ENCODE measurements at places on chromosomes 2 and 18.

DNA sequence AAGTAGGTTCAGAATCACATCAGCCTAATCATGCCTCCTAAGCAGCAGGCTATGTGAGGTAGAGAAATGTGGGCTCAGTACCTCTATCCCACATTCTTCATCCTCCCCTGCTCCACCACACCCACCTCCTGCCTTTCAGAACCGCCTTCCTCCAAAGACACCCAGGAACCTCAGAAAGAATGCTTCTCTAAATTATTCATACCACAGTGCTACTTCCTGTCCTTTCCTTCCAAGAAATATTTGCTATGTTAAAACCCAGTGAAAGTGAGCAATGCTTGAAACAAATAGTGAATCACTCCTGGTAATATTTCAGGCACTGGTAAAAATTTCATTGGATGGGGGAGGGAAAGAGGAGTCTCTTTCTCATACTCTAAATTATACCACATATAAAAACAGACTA lies 24.0 kb upstream of the CREB1 start:
- DNase-seq: no peak

GRCh38 chr2:226578879-226579278 lies 220.7 kb downstream of the IRS1 start:
- DNase-seq: no peak

GRCh38 chr2:237581751-237582746 lies 8.5 kb downstream of the RAB17 start:
- no peak for DNase-seq

DNA sequence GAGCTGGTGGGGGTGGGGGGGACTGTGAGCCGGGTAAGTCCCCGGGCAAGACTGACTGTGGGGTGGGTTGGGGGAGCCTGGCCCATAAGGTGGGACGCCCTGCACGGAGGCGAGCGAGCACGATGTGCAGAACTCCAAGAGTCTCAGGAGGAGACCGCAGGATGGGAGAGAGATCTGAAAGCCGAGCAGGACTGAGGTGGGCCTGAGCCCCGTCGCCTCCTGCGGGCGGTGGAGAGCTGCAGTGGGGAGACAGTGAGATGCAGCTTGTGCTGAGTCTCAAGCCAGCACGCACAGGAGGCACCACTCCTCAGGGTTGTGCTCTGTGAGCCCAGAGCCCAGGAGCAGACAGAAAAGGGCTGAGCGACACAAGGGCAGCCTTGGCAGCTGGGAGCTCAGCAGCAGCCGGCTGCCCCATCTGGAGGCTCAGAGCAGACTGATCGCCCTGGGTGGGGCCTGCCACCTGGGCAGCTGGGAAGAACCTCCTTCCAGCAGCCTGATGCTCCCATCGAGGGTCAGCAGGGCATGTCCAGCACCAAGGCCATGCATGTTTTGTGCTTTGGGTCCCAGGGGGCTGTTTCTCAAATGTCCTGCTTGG lies 15.9 kb downstream of the ARHGEF4 start:
- no peak for DNase-seq

DNA sequence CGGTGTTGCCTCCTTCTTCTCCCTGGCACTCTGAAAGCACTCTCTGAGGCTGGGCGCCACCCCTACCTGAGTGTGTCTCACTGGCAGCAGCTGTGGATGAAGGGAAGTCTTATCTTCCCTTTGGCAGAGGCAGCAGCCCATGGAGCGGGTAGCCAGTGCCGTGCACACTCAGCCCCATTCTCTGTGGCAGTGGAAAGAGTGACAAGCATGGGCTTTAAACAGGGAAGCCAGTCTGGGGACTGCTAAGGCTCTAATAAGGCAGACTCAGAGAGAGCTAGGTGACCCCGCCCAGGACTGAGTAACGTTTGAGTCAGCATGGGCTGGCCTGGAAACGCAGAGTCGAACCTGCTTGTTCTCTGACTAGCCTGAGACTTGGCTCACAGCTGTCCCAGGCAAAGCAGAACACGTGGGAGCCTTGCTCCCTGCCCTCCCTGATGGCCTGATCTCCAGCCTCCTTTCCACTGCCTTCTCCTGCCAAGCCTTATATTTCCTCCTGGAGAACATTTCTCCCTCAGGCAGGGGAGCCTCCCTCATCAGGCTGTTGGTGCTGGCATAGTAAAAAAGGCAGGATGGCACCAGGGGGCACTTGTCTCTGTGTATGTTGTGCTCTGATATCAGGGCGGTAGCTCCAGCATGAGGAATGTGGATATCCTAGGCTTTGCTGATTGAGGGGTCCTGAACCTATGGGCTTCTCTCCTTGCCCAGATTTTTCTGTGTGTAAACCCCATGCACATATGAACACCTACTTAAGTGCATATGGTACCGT lies 93.9 kb upstream of the LGALSL start:
- DNase-seq: no peak

- no peak for DNase-seq
These were observed 65.7 kb upstream of the BCL2L11 start for GRCh38 chr2:111054791-111055691.

DNA sequence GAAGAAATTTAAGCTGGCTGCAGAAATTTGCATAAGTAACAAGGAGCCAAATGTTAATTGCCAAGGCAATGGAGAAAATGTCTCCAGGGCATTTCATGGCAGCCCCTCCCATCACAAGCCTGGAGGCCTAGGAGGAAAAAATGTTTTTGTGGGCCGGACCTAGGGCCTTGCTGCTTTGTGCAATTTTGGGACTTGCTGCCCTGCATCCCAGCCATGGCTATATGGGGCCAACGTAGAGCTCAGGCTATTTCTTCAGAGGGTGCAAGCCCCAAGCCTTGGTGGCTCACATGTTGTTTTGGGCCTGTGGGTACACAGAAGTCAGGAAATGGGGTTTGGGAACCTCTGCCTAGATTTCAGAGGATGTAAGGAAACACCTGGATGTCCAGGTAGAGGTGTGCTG lies 57.7 kb downstream of the MOB4 start:
- no peak for DNase-seq

DNA sequence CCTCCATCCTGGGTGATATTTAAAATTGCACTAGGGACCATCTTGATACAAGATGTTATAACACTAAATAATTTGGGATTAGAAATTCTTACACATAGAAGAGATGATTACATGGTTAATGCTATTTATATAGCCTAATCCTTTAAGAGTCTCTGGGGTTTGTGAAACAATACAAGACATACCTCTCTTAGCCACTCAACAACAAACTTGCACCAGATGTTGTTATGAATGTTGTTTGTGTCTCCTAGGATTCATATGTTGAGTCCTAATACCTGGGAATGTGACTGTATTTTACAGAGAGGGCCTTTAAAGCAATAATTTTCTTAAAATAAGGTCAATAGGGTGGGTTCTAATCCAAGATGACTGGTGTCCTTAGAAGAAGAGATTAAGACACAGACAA lies 678.3 kb downstream of the NYAP2 start:
- DNase-seq: no peak

DNA sequence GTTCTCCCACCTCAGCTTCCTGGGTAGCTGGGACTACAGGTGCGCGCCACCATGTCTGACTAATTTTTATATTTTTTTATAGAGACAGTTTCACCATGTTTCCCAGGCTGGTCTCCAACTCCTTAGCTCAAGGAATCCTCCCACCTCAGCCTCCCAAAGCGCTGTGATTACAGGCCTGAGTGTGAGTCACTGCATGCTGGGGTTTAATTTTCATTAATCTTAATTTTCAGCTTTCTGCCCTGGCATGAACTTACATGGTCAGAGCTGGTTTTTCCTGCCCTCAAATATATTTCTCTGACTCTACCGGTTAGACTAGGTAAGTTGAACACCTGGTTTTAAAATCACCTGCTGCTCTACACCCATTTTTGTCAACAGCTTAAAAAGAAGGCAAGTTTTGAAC lies 3.1 kb downstream of the MARCHF7 start:
- DNase-seq: no peak

- DNase-seq: no peak
These were observed 43.6 kb downstream of the VPS54 start for GRCh38 chr2:63975437-63976124.

Data from GF-D8 (cell line).